ENCODE measurements at places on chromosomes 7 and 10.

- DNase-seq: no peak
Measured at GRCh38 chr10:48801001-48801421, 116.3 kb downstream of the WDFY4 start.

DNA sequence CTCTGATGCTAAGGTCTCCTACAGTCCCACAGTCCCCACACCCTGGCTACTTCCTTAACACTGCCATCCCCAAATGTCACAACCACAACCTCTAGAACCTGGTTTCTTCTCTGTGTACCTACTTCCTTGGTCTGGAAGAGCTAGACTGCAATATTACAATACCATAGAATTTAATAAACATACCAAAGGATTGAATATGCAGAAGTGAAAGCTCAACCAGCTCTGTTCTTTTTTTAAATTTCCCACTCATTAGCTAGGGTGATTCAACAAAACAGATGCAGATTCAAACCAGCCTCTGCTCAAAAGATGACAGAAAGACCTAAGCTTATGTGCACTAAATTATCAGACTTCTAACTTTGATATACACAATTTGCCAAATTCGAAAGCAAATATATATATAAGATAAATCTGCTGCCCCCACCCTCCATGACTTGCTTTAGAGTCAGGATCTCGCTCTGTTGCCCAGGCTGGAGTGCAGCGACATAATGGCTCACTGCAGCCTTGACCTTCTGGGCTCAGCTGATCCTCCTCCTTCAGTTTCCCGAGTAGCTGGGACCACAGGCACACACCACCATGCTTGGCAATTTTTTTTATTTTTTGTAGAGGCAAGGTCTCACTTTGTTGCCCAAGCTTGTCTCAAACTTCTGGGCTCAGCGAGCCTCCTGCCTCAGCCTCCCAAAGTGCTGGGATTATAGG lies 212.6 kb downstream of the CHCHD3 start:
- DNase-seq: no peak

DNA sequence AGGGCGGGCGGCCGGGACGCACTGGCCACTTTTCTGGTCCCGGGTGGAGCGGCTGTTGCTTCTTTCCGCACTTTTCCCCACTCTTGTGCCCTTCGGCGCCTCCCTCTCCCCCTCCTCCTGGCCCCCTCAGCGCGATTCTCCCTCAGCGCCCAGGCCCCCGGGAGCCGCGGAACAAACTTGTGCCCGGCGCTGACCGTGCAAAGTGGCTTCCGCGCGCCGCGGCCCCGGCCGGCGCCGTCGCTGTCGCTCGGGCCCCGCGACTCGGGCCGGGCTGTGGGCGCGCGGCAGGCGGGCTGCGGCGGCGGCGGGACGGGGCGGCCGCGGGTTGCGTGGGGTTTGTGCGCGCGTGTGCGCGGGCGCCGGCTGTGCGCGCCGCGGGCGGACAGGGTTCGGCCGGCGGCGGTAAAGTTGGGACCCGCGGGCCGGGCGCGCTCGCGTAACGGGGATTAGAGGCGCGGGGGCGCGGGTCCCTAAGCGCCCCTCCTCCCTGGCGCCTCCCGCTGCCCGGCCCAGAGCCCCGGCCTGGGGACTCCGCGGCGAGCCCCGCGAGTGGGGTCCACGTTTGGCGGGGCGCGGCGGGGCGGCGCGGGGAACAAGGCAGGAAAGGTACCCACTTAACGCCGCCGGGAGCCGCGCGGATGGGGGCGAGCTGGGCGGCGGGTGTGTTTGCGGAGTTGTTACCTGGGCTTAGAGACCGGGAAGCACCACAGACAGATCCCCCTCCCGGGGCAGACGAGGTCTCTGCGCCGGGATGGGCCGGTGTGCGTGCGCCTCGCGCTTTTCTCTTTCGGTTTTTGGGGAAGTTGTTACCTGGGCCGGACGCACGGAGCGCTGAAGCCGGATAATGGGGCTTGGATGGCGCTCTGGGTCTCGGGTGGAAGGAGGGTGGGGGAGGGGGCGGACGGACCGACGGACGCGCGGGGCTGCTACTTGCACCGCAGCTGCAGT lies 860 bp downstream of the ZEB1 start:
- peak; percentile 26 for DNase-seq

GRCh38 chr7:45190406-45191165 lies 33.0 kb downstream of the RAMP3 start:
- DNase-seq: no peak

DNA sequence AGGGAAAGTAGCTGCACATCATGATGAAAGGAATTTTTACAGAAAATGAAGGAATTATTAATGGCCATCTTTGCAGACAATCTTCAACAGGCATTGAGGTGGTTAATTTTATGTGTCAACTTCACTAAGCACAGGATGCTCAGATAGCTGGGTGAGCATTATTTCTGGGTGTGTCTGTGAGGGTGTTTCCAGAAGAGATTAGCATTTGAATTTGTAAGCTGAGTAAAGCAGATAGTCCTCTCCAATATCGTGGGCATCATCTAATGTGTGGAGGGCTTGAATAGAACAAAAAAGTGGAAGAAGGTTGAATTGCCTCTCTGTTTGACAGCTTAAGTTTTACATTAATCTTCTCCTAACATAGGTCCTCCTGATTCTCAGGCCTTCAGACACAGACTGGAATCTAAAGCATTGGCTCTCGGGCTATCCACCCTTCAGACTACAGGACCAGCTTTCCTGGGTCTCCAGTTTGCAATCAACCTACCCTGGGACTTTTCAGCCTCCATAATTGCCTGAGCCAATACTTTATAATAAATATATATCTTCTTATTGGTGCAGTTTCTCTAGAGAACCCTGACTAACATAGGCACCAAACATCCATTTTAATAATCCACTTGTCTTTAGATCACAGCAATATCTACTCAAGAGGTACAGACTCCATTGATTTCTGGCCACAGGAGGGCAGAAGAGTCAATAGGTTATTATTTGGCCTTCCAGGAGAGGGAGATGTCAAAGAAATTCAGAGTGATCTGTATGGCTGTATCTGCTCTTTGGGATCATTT lies 10.5 kb upstream of the CRPPA start:
- DNase-seq: peak; percentile 18

- DNase-seq: no peak
Measured at GRCh38 chr10:120495226-120496009, 38.4 kb downstream of the PLPP4 start.
